ENCODE measurements at places on chromosomes 7 and 10.

DNA sequence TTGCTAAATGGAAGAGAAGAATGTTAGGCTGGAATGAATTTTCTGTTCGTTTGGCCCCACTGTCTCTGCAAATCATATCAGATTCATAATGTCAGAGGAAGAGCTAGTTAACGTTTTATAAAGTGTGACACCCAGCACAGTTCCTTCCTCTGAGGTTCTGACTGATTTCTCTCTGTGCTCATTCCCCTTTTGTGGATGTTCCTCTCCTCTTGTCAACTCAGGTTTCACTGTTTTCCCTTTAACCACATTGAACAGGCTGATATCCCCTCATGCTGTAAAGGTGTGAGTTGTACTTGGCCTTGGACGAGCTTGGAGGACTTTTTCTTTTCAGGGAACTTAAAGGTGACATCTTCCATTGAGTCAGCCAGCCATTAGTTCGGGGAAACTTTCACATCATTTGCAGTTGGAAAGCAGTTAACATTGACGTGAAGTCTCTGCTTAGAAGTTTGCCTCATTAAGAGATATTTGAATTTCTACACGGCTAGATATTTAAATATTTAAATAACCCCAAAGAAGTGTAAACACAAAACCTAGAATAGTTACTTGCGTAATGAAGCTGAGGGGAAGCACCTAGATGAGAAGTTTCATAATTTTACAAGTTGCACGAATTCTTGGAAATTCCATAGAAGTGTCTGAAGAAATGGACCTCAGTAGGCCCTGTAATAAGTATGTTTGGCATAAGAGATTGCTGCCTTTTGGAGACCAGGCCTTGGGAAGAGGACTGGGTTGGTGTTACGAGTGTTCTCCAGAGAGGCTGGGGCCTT, 101.5 kb upstream of the EGR2 start:
- DNase-seq: no peak

DNA sequence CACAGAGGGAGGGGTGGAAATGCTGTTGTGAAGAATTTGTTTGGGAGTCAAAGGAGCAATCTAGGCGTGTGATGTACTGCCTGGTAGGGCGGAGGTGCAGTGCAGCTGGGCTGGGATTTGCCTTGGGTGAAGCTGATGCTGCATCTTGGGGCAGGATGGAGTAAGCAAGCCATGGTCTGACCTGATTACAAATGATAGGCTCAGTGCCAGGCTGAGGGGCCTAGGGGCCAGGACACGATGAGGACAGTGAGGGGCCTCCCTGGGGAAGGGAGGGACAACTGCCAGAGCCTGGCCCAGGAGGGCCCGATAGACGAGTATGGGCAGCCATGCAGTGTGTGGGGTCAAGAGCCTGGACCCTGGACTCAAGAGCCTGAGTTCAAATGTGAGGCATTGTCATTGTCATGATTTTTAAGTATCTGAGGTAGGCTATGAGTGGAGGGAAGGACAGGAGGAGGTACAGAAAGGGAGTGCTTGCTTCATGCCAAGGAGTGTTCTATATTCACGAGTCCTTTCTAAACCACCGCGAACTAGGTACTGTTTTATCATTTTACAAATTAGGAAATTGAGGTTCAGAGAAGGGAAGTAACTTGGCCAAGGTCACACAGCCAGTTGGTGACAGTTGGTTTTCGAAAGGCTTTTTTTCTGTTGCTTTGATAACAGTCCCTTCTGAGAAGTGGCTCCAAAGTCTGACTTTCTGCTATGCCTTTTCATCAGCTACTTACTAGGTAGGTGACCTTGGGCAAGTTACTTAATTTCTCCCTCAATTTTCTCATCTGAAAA, 29.7 kb downstream of the HIF1AN start:
- no peak for DNase-seq

DNA sequence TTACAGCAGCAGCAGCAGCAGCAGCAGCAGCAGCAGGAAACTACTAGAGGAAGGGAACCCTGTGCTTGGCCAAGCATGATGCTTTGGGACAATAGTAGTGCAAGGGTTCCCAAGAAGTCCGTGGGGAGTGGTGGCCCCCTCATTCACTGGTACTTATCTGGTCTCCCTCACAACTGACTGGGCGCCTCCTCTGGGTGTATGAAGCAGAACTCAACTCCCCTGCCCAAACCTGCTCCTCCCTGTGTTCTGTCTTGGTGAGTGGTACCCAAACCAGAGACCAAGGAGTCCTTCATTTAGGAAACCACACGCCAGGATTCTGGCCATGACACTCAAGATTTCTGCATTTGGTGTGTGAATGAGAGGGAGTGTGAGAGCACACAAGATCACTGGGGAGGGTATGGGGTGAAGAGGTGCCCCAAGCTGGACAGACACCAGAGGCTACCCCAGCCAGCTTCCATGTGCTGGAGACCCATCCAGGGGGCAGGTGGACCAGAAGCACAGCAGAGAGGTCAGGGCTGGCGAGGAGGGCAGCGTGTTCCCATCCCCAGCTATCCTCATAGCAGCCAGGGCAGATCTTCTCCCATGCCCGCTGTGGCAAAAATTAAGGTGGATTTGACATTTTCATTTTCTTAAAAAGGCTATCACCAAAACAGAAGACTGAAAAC, 10.6 kb upstream of the ZNF777 start:
- no peak for DNase-seq

DNA sequence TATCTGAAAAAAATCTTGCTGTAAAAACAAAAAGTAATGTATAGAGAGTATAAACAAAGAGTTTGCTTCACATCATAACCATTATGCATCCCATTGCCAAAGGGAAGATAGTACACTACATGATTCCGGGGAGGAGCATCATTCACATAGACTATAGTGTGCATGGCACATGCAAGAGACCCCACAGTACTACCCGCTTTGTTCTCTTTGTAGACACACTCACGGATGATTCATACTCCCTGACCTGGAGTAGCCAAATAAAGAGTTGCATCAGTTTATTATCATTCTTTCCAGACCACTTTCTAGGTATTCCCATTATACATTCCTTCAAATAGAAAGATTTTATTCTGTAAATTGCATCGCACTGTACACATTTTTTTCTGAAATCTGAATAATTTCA, 356.9 kb downstream of the PCDH15 start:
- DNase-seq: no peak

DNA sequence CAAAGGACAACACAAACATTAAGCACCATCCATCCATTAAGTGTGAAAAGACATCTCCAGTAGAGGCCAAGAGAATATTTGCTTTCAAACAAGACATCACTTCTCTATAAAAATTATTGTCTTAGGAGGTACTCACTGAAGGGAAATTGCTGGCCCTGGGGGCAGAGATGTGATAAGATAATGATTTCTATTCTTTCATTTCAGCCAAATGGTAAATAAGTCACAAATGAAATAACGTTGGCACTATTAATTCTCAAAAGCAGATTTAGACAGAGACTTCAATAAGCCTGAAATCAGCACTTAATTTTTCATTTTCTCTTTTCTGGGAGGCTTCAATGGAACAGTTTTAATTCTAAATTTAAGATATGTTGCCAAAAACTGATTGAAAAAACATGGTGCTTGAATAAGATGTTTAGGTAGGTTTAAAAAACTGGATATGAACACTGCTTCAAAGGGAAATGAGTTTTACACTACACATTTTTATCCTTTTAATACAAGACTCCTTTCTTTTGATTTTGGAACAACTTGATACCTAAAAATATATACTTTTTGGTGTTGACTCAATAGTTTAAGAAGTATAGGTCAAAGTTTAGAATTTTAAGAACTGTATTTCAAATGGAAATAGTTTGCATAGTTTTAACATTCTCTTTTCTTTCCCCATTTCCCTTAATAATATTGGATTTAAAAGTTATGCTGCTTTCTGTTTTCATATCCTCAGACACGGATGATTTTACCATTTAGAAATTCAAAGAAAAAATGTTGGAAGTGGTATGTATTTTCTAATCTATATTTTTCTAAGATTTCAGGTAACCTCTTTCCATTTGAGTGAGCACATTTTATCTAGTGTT, 204.0 kb downstream of the AHR start:
- DNase-seq: no peak

DNA sequence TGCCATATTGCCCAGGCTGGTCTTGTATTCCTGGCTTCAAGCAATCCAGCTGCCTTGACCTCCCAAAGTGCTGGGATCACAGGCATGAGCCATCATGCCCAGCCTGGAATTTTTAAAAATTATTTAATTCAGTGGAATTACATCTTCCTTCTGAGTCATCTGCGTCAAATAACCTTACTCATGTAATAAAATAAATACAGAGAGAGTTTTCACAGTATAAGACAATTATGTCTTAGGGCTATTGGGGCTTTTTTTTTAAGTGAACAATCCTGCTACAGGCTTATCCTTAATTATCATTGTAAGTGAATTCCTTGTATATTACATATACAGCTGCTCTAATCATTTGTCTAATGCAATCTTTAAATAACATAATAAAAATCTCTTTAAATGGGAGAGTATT, 108.3 kb downstream of the MAPK8 start:
- no peak for DNase-seq

DNA sequence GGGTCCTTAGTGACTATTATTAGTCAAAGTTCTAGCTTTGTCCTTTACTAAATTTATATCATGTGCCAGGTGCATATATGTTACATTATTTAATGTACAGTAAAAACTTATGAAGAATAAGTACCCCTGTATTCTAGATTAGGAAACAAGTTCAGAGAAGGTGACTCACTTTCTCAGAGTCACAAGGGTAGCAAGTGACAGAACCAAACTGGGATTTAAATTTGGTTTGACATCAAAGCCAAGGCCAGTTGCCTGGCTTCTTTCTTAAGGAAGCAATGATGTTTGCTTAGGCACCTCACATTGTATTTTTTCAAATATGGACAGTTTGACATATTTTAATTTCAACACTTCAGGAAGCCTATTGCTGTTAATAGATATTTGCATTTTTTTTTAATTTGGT, 2.5 kb downstream of the LSM8 start:
- no peak for DNase-seq

GRCh38 chr10:73588656-73589055, 2.5 kb downstream of the USP54 start:
- no peak for DNase-seq

GRCh38 chr7:75937958-75938786, 23.2 kb downstream of the POR start:
- no peak for DNase-seq

- no peak for DNase-seq
These were observed 212.2 kb downstream of the MGMT start for GRCh38 chr10:129679207-129679606.
